Activated CD8-positive, alpha-beta memory T cell treated with anti-CD3 and anti-CD28 coated beads, Interleukin-2, amount 10 ng/mL, durations not matched to agents 7 days and 5 days (primary cell): ENCODE measurements at places on chromosomes 13 and 19. TPM values are rescaled to one million over a fixed set of nuclear protein-coding genes. Genes with fewer than 3 reads are reported as not detected.

MYADM gene
- 52.2 TPM for total RNA-seq

GRCh38 chr19:29985196-29985595 lies 43.2 kb downstream of the URI1 start:
- no peaks in the 10 kb centered on the region for H3K27me3 ChIP-seq
- DNase-seq, result no peak
- peaks cover 8% of the 10 kb centered on the region for H3K4me1 ChIP-seq
- H3K27ac ChIP-seq, result no peak overlapping the region
- peaks cover 39% of the 10 kb centered on the region for H3K36me3 ChIP-seq
- no peak overlapping the region for H3K4me3 ChIP-seq

- H3K27ac ChIP-seq, result no peak overlapping the region
- no peak overlapping the region for H3K4me3 ChIP-seq
- no peak for DNase-seq
- no peaks in the 10 kb centered on the region for H3K36me3 ChIP-seq
- no peaks in the 10 kb centered on the region for H3K4me1 ChIP-seq
- H3K27me3 ChIP-seq, result no peaks in the 10 kb centered on the region
Measured at GRCh38 chr13:87906411-87906810, 235.2 kb downstream of the SLITRK5 start.

DNA sequence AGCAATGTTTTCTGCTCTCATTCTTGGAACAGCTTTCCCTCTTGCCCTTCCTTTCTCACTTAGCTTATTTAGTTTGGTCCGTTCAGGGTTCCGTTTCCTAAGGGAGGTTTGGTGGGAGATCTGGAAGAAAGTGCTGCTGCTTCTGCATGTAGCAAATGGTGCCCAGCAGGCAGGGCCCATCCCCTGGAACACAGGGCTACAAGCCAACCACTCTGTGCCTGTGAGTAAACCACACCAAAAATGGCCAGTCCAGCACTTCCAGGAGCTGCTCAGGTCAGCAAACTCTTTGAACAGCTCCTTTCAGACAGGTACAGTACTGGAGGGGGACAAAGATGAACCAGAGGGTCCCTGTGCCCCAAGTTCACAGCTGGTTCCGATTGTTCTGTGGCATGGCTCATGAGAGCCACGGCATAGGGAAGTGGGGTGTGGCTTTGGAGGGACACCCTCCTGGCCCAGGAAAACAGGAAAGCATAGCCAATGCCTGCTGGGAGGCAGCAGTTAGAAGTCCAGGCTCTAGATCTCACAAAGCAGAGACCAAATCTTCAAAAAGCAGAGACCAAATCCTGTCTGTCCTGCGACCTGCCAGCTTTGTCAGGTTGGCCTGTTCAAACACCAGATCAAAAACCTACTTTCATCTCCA lies 39.5 kb downstream of the FAM124A start:
- H3K36me3 ChIP-seq, result no peaks in the 10 kb centered on the region
- no peak overlapping the region for H3K27ac ChIP-seq
- no peak for DNase-seq
- peaks cover 3% of the 10 kb centered on the region for H3K27me3 ChIP-seq
- H3K4me1 ChIP-seq, result no peaks in the 10 kb centered on the region

ZNF569 gene
- total RNA-seq, result 6.9 TPM

C13orf46 gene
- total RNA-seq, result 2.3 TPM
